ENCODE measurements at places on chromosomes 12 and 14. TPM values are rescaled to one million over a fixed set of nuclear protein-coding genes. Genes with fewer than 3 reads are reported as not detected.

Gene DYRK2
- total RNA-seq = 46.6 TPM

Gene PRB2
- total RNA-seq = not detected

Gene SYNDIG1L
- not detected for total RNA-seq

Gene SIRT4
- 3.0 TPM for total RNA-seq

Gene SIX6
- total RNA-seq = not detected

Gene POTEM
- total RNA-seq = not detected

Gene GYS2
- not detected for total RNA-seq

Gene RDH5
- total RNA-seq = 11.1 TPM

Gene MSI1
- 0.07 TPM for total RNA-seq

Gene KLHL33
- 0.44 TPM for total RNA-seq

Gene DTX3
- 21.2 TPM for total RNA-seq

Gene SERPINA9
- not detected for total RNA-seq

Gene ATXN2
- total RNA-seq = 38.2 TPM

Gene ZFP36L1
- 53.6 TPM for total RNA-seq

Gene BHLHE41
- total RNA-seq = not detected

Gene PWP1
- 47.2 TPM for total RNA-seq

Gene KLRC2
- 23.4 TPM for total RNA-seq

Gene KANSL2
- total RNA-seq = 56.6 TPM

Gene RFLNA
- not detected for total RNA-seq

Gene IL23A
- 2.9 TPM for total RNA-seq

Gene ZCRB1
- total RNA-seq = 55.9 TPM

Gene PIK3C2G
- total RNA-seq = not detected

Gene HCAR3
- total RNA-seq = not detected

Gene KCNC2
- not detected for total RNA-seq

Gene ITGB7
- total RNA-seq = 567 TPM

Gene GARIN6
- total RNA-seq = not detected

Gene SLC4A8
- 9.1 TPM for total RNA-seq

Gene PRPH
- 0.35 TPM for total RNA-seq

Gene MMP17
- total RNA-seq = not detected

Gene ASCL1
- not detected for total RNA-seq

Gene CEBPE
- total RNA-seq = 0.79 TPM

Gene KRT72
- not detected for total RNA-seq

Gene NANOG
- total RNA-seq = not detected

Gene DEPDC4
- total RNA-seq = 1.5 TPM

Gene RNASE7
- total RNA-seq = not detected

Gene PROX2
- total RNA-seq = 0.44 TPM

Gene CIT
- 82.9 TPM for total RNA-seq

Gene SDR9C7
- not detected for total RNA-seq

Gene CCNT1
- 51.4 TPM for total RNA-seq

Gene PACS2
- total RNA-seq = 40.2 TPM

Gene RAD51AP1
- total RNA-seq = 54.4 TPM

Gene SLC25A47
- not detected for total RNA-seq

Gene TMEM233
- total RNA-seq = not detected

Gene IL31
- not detected for total RNA-seq

Gene SMCO2
- 0.89 TPM for total RNA-seq

Gene GPR135
- 2.1 TPM for total RNA-seq

Gene TAS2R46
- total RNA-seq = 0.73 TPM

Gene DAO
- total RNA-seq = not detected

Gene SLC25A21
- not detected for total RNA-seq

Gene RBP5
- 0.87 TPM for total RNA-seq

Gene GUCY2C
- not detected for total RNA-seq

Gene PLCZ1
- total RNA-seq = not detected

Gene LYZ
- total RNA-seq = 0.21 TPM

Gene SLC7A7
- total RNA-seq = 0.16 TPM

Gene KRT75
- not detected for total RNA-seq

Gene ALG10B
- 15.0 TPM for total RNA-seq

Gene GPD1
- total RNA-seq = 0.30 TPM

Gene MYH6
- total RNA-seq = 0.23 TPM

Data from activated CD8-positive, alpha-beta memory T cell treated with anti-CD3 and anti-CD28 coated beads, Interleukin-2, amount 10 ng/mL, durations not matched to agents 7 days and 5 days (primary cell).